ENCODE measurements at places on chromosomes 3 and 15.

DNA sequence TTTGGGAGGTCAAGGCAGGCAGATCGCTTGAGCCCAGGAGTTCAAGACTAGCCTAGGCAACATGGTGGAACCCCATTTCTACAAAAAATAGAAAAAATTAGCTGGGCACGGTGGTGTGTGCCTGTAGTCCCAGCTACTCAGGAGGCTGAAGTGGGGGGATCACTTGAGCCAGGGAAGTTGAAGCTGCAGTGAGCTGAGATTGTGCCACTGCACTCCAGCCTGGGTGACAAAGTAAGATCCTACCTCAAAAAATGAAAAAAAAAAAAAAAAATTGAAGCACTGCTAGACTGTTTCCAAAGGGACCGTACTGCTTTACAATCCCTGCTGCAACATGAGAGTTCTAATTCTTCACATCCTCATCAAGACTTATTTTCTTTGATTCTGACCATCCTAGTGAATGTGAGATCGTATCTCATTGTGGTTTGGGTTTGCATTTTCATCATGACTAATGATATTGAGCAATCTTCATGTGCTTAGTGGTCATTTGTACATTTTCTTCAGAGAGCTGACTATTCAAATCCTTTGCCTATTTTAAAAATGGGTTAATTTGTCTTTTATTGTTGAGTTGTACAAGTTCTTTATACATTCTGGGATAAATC, 10.8 kb downstream of the CMTM8 start:
- no peak for DNase-seq

GRCh38 chr15:65385870-65386258, 8.1 kb upstream of the IGDCC3 start:
- no peak for DNase-seq

DNA sequence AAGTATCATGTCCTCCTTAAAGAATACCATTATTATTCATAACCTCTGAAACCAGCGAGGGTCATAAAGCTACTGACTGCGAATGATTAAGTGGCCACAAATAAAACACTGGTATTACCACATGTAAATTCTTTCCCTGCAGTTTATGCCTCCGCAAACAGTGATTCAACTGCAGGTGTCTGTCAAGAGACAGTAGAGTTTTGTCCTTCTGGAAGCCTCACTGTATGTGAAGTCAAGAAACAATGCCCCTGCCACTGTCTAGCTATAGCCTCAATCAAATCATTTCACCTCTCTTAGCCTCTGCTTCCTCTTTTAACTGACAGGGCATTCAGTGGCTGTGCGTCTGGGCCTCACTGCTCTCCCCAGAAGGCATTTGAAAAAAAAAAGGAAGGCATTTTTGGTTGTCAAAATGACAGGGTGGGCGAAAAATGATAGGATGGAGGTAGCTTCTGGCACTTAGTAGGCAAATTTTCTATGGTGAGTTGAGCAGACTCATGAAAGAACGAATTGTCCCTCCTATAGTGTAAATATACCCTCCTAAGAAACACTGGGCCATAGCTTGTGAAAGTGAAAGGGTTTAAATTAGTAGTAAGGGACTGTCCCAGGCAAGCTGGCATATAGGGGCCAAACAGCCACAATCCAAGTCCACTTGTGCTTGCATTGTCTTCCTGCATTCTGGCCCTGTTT, 66.7 kb downstream of the FILIP1L start:
- DNase-seq: no peak

GRCh38 chr15:70259640-70260508, 162.2 kb upstream of the TLE3 start:
- DNase-seq: no peak

Data from activated naive CD4-positive, alpha-beta T cell (primary cell).